Right cardiac atrium (tissue), 5 donors: ENCODE measurements at places on chromosomes 12 and 14. TPM values are rescaled to one million over a fixed set of nuclear protein-coding genes. Genes with fewer than 3 reads are reported as not detected.

The ISM2 gene
- not detected for total RNA-seq

DNA sequence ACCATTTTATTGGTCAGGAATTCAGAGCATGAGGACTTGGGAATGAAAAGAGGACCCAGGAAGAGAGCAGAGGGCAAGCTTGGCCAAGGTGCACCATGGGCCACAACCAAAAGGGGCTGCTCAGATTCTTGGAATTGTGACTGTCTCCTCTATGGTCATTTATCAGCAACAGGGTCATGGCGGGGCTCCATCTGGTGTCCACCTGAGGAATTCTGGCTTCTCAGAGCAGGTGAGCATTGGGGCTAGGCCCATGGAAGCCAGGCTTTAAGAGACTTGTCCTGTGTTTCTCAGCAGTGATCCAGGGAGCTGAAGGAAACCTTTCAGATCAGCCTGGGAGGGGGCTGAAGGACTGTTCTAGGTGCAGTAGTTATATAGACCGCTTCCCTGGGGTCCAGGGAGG is 2.6 kb upstream of the RIN3 start:
- DNase-seq = no peak

DNA sequence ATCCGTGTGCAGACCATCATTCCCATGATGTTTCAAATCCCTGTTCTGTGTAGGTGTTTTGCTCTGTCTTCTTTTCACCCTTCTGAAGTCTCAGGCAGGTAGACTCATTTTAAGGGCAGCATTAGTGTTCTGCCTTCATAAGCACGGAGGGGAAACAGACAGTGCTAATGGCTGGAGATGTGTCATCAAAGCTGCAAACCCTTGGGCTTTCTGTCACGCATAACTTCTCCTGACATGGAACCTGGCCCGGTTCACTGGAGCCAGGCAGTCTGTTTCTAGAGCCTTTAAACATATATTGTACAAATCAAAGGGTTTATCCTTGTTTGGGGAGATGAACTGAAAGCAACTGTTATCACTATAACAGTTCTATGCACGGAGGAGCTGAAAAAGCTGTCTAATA is 141.4 kb downstream of the TMEM132D start:
- DNase-seq = no peak

GRCh38 chr12:111482462-111482861 is 76.7 kb downstream of the SH2B3 start:
- DNase-seq = no peak

- DNase-seq = no peak
Observed at GRCh38 chr14:79084861-79085260, 914.7 kb downstream of the NRXN3 start.

- DNase-seq = no peak
Observed at GRCh38 chr14:55899531-55899930, 218.7 kb upstream of the PELI2 start.

The HHIPL1 gene
- total RNA-seq = 2.0 TPM

GRCh38 chr12:69161829-69162228 is 77.5 kb upstream of the CPSF6 start:
- no peak for DNase-seq

GRCh38 chr12:45893240-45893639 is 97.1 kb downstream of the SCAF11 start:
- no peak for DNase-seq

GRCh38 chr12:2960996-2961616 is 1.9 kb downstream of the TEAD4 start:
- no peak for DNase-seq

- no peak for DNase-seq
Observed at GRCh38 chr14:33499687-33500086, 451.2 kb downstream of the EGLN3 start.

DNA sequence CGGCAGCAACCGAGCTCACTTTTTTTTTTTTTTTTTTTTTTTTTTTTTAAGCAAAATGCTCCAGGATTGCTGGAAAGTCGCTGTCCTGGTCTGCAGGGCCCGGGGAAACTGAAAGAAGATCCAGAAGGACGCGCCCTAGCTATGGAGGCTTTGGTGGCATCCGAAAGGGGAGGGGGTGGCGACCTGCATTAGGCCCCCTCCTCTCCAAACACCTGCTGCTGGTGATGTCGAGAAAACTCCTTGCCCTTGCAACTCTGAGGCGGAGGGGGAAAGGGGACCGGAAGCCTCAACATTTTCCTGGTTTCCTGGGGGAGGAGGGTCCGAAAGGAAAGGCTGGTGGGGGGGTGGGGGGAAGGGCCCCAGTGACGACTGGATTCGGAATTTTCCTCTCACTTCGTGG is 421.1 kb downstream of the VRK1 start:
- DNase-seq = no peak

DNA sequence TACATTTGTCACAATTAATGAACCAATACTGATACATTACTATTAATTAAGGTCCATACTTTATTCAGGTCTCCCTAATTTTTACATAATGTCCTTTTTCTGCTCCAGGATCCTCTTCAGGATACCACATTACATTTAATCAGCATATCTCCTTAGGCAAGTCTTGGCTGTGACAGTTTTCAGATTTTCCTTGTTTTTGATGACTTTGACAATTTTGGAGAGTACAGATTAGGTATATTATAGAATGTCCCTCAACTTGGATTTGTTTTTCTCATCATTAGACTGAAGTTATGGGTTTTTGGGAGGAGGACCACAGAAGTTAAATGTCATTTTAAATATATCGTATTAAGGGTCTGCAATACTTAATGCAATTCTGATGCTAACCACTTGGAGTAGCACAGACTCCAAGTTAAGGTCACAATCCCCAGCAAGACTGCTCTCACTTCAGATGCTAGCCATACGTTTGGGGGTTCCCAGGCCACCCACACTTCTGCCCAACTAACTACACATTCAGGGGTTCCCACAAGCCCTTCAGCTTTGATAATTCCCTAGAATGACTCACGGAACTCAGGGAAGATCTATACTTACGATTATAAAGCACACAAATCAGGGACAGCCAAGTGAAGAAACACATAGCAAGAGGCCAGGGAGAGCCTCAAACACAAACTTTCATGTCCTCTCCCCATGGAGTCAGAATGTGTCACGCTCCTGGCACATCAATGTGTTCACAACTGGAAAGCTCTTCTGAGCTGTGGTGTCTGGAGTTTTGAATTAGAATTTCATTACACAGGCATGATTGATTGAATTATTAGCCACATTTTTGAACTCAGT is 17.0 kb upstream of the NUBPL start:
- no peak for DNase-seq

GRCh38 chr14:23895480-23895879 is 58.1 kb upstream of the DHRS4 start:
- DNase-seq = no peak

DNA sequence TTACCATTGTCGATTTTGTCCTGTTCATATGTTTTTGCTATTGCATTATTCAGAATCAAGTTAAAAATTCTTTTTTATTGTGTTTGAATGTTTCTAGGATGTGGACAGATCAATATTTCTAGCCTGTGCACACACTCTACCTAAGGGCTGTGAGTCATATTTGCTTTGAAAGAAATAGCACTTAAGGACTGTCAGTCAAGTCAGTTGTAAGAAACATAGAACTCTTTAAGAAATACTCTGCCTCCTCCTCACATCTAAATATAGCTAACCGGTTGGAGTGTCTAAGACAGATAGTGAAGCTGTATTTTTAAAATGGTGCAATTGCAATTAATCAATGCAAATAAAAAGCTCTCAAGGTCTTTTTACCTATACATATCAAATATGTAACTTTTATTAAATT is 17.9 kb upstream of the MGST1 start:
- DNase-seq = no peak

The SLC16A7 gene
- total RNA-seq = 64.3 TPM

DNA sequence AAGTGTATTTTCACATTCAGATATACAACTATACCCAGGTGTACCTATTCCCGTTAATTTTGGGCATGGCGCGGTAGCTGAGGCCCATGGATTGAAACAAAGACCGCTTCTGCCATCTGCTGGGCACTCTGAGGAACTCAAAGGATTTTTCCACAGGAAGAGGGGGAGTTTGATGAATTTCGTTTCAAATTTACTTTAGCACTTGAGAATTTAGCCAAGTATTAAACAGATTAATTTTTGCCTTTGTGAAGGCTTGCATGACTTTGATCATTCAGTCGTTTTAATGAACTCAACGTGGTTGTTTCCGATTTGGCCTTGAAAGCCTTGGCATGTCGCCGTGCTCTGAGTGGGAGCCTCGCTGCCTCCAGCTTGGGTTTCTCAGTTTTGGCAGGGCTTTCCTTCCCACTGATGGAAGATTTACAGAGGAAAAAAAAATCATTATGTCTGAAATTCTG is 153.2 kb upstream of the DDHD1 start:
- peak; percentile 82 for DNase-seq

GRCh38 chr12:93981411-93981810 is 167.0 kb upstream of the PLXNC1 start:
- DNase-seq = no peak

GRCh38 chr12:122788387-122788786 is 14.0 kb downstream of the CCDC62 start:
- no peak for DNase-seq

The SMCO3 gene
- 0.53 TPM for total RNA-seq

GRCh38 chr12:88360343-88360742 is 218.2 kb downstream of the TMTC3 start:
- DNase-seq = no peak

DNA sequence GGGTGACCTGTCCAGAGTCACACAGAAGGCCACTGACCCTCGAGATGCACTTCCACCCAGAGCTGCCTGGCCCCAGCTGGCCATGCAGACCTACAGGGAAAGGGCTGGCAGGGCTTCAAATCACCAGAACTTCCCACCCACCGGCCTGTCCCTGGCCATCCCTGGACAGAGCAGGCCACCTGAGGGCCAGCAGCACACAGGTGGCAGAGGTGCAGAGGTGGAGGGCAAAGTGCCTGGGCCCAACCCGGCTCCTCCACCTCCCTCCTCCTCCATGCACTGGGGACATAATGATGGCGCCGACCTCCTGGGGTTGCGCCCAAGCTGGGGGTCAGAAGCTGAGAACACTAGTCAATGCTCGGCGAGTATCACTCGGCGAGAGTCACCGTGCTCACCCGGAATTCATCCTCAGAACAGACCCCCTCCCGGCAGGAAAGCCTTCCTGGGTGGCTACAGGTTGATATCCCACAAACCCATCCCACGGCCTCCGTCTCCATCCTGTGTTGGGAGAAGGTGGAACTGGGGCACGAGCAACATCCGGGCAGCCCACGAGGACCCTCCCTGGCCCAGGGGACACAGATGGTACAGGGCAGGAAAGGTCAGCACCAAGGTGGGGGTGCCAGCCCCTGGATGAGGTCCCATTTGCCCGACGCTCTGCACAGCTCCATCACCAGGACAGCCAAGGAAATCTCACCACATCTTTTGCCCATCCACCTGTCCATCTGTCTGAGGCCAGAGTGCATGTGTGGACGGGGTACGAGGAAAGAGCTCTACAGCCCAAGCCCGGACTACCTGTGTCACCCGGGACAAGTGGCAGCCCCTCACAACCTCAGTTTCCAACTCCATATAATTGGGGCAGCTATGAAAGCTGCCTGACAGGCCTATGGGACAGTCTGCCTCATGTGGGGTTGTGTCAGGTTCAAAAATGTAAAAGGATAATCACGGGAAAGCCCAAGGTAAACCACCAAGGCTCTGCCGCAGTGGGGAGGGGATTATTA is 10.8 kb downstream of the BEGAIN start:
- peak; percentile 6 for DNase-seq

The TMEM179 gene
- total RNA-seq = 2.2 TPM

DNA sequence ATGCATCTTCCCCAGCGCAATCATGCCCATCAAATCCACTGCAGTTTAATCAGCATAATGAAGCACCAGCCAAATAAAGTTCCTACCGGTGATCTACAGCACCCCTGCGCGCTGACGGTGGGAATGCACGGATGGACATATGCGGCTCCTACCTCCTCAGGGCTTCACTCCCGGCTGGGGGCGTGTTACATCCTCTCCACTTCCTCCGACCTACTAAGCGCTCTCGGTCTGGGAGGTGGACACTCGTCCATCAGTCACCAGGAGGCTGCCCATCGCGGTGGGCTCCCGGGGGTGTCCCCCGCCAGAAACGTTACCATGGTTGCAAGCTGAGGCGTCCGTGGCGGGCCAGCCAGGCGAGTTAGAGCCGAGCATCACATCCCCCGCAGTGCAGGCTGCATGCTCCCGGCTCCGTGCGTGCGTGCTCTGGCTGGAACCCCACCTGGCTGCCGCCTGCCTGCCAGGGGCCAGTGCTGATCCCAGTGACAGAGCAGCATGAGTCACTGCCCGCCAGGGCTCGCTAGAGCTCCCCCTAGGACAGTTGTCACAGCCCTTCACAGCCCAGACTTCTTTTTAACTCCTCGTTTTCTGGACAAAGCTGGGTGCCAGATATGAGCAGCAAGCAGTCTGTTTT is 73.0 kb downstream of the CIT start:
- peak; percentile 74 for DNase-seq

- DNase-seq = peak; percentile 67
Observed at GRCh38 chr14:55780156-55780946, 200.3 kb downstream of the KTN1 start.

DNA sequence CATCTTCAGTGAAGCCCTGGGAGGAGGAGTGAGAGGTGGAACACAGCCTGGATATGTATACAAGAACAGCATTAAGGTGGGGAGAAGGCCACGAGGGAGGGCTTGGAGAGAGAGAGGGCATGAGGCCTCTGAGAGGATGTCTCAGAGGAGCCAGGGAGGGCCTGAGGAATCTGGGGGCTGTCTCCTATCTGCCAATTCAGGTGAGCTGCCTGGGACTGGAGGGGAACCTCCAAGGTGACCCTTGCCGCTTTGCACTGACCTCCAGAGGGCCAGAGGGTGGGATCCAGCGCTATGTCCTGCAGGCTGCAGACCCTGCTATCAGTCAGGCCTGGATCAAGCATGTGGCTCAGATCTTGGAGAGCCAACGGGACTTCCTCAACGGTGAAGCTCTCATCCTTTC is 4.4 kb downstream of the ARHGEF25 start:
- no peak for DNase-seq

The LRP1-AS gene
- not detected for total RNA-seq

DNA sequence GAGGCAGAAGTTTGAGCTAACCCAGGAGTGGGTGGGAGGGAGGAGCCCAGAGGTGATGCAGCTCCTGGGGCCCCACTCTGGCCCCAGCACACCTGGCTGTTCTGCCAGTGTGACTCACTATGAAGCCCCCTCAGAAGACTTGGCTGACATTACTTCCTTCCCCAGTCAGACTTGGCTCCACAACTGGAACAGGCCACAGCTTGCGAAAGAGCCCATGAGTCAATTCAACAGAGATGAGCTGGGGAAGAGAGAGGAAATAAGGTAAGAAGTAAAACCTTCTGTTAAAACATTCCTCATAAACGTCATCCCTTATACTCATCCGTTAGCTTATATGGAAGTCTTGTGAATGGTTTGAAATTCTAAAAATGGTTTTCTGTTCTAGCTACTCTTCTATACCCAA is 245.9 kb downstream of the ADAMTS20 start:
- no peak for DNase-seq

The VWF gene
- 242 TPM for total RNA-seq

DNA sequence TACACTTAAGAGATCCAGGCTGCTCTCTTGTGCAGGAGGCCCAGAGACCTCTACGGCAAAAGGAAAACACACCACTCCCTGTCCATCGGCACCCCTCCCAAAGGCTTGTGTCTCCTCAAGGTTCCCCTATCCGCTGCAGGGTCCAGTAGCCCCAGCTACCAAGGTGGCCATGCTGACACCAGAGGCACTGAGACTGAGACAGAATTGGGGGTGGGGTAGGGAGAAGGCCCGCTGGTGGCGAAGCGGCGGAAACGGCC is 590 bp downstream of the DDIT3 start:
- DNase-seq = no peak

- DNase-seq = no peak
Observed at GRCh38 chr12:50640321-50640939, 123.5 kb upstream of the ATF1 start.

GRCh38 chr14:22163051-22163450 is 426.0 kb downstream of the DAD1 start:
- DNase-seq = no peak

- DNase-seq = peak; percentile 43
Observed at GRCh38 chr12:85280165-85280983, at the start of gene ALX1. TSS of gene ALX1 (plus strand) at chr12:85280220. CDS start at chr12:85280262, 42 bp downstream.
